ENCODE measurements at places on chromosomes 13 and 19.
A peak's percentile ranks its signal among the peaks of the same experiment; 100 is the strongest.

- DNase-seq = peak; percentile 82
Observed at GRCh38 chr19:16324384-16325160, at the start of gene KLF2. KLF2 (plus strand) TSS chr19:16324826; CDS start chr19:16324924, 98 bp downstream.

DNA sequence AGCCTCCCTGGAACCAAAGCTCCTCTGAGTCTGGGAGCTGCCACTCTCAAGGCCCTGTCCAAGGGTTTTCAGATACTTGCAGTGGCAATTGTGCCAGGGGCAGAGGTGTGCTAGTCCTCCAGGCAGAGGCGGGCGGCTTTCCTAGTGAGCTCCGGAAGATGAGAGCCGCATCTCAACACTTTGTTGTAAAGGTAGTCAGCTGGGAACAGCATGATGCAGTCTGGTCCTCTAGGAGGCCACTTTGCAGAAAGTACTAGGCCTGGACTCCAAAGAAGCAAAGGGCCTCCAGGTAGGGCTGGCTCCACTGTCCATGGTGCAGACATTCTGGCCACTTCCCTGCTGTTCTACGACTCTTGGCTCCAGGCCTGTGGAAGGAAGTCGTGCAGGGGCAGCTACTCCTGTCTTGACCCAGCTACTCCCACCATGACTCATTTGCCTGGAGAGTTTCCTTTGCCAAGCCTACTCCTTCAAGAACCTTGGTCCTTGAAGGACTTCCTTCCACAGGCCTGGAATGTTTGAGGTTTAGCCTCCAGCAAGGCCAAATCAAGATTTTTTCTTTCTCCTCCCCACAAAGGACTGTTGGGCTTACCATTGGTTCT, 9.9 kb upstream of the ZNF536 start:
- DNase-seq = peak; percentile 33

DNA sequence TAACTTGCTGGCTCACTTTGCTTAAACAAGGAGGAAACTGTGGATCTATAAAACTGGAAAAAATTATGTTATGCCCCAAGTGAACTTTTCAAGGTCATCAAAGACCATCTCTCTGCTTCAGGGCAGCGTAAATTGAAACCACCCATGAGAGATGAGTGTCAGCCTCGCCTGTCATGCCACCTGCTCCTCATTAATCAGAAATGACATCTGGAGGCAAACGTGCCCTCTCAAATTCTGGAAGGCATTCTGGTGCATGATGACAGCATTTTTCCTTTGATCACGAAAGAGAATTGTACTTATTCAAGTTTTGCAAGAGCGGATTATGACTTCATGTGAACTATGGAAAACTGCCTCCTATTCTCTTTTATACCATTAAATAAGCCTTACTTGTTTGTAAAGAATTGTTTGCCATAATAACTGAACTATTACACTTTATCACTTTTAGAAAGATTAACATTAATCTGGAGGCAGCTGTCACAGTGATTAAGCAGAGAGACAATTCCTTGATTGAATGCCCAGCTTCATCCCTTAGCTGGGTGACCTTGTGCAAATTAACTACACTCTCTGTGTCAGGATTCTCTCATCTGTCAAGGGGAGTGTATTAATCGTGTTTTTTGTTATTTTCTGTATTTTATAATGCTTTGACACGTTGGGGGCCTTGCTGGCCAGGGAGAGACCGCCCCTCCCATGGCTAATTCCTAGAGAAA, 17.0 kb upstream of the SACS start:
- DNase-seq = no peak

GRCh38 chr13:42218576-42218975, 53.4 kb upstream of the AKAP11 start:
- DNase-seq = no peak

DNA sequence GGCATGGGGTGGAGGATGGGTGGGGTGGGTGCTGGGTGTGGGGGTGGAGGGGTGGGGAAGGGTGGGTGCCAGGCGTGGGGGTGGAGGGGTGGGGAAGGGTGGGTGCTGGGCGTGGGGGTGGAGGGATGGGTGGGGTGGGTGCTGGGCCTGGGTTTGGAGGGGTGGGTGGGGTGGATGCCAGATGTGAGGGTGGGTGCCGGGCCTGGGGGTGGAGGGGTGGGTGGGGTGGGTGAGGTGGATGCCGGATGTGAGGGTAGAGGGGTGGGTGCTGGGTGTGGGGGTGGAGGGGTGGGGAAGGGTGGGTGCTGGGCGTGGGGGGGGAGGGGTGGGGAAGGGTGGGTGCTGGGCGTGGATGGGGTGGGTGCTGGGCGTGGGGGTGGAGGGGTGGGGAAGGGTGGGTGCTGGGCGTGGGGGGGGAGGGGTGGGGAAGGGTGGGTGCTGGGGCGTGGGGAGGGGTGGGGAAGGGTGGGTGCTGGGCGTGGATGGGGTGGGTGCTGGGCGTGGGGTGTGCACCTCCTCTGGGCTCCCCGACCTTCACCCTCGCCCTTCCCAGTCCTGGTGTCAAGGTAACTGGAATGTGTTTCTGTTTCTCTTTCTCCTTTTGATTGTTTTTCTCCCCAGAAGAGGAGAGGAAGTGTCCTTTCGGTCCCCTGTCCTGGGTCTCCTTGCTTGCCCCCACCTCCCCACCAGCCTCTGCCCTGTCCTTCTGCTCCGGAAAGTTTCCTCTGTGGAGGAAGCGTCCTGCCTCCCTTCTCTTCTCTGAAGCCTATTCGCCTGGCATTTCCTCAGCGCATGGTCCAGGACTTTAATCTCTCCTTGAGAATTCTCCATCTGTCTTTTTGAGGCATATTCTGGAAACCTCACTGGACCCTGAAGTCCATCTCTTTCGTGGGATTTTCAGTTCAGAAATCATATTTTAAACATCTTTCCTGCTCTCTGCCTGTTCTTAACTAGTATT, 22.9 kb upstream of the CFAP97D2 start:
- DNase-seq = no peak

DNA sequence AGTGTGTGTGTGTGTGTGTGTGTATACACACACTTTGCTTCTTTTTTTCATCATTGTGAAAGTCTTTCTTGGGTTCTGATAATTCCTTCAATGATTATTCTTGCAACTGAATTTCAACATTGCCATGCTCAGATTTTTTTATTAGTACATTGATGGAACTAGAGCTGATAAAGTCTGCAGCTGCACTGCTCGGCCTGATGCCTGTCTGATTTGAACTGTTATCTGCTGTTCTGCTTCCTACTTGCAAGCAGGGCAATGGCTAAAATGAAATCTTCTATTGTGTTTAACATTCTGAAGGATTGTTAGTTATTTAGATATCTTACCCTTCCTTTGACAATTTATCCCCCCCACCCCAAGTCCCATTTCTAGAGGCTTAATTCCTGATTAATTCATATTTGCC, 61.3 kb downstream of the OLFM4 start:
- no peak for DNase-seq

Data from fibroblast of skin of left biceps (primary cell).